Left cardiac atrium (tissue), 4 donors: ENCODE measurements at places on chromosomes 2 and 18. TPM values are rescaled to one million over a fixed set of nuclear protein-coding genes. Genes with fewer than 3 reads are reported as not detected.

GRCh38 chr2:138814123-138814898 lies 34.1 kb upstream of the NXPH2 start:
- DNase-seq, result no peak

DNA sequence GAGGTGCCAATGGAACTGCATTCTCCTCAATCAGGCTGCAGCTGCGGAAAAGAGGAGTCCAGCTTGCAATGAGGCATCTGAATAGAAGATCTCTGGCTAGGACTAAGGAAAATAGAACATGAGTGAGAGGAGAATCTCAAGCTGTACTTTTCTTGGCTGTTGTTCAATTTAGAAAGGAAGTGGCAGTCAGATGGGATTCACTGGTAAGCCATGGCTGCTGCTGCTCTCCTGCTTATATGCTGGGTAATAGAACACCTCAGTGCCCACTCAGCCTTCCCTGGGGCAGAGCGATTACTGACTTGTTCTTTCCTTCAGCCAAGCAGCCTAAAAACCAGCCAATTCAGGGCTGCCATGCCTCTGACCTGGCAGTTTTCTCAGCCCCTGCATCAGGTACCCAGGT lies 17.6 kb upstream of the CHST9 start:
- no peak for DNase-seq

HOXD12 gene
- not detected for total RNA-seq

DNA sequence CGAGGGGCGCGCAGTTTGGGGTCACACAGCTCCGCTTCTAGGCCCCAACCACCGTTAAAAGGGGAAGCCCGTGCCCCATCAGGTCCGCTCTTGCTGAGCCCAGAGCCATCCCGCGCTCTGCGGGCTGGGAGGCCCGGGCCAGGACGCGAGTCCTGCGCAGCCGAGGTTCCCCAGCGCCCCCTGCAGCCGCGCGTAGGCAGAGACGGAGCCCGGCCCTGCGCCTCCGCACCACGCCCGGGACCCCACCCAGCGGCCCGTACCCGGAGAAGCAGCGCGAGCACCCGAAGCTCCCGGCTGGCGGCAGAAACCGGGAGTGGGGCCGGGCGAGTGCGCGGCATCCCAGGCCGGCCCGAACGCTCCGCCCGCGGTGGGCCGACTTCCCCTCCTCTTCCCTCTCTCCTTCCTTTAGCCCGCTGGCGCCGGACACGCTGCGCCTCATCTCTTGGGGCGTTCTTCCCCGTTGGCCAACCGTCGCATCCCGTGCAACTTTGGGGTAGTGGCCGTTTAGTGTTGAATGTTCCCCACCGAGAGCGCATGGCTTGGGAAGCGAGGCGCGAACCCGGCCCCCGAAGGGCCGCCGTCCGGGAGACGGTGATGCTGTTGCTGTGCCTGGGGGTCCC lies at the start of gene ITGA4:
Gene ITGA4 (plus strand): TSS at position 266 of the 620 bp plus-strand sequence. CDS start 269 bp downstream, at position 535.
- DNase-seq, result peak; percentile 76

EMILIN1 gene
- total RNA-seq, result 46.6 TPM

GRCh38 chr18:46756025-46756558 lies 761 bp downstream of the ST8SIA5 start:
- DNase-seq, result no peak

DNA sequence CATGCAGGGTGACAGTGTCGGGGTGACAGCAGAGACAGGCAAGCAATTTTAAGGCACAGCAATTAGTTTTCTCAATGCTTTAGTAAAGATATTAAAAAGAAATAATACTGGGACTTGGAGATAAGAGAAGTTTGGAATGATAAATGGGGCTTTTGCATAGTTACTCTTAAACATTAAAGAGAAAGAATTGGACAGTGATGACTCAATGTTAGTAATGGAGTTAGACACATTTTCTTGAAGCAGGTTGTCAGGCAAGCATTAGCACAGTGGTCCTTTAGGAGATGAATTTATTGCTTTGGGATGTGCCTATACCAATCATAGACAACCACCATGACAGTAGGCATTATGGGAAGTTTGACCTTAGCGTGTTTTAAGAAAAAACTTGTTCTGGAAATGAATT lies 228.3 kb upstream of the RAB12 start:
- DNase-seq, result no peak

DNA sequence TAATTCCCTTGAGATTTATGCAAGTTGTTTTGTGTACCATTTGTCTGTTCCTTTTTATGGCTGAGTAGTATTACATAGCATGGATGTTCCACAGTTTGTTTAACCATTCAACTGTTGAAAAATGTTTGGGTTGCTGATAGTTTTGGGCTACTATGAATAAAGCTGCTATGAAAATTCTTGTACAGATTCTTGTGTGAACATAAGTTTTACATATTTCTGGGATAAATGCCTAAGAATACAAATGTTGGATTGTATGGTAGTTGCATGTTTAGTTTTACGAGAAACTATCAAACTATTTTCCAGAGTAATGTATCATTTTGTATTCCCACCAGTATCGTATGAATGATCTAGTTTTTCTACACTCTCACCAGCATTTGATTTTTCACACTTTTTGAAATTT lies 407.3 kb downstream of the PLCL1 start:
- DNase-seq, result no peak

KIAA2012 gene
- not detected for total RNA-seq

C1QL2 gene
- total RNA-seq, result not detected

ARL5A gene
- 64.4 TPM for total RNA-seq

DNA sequence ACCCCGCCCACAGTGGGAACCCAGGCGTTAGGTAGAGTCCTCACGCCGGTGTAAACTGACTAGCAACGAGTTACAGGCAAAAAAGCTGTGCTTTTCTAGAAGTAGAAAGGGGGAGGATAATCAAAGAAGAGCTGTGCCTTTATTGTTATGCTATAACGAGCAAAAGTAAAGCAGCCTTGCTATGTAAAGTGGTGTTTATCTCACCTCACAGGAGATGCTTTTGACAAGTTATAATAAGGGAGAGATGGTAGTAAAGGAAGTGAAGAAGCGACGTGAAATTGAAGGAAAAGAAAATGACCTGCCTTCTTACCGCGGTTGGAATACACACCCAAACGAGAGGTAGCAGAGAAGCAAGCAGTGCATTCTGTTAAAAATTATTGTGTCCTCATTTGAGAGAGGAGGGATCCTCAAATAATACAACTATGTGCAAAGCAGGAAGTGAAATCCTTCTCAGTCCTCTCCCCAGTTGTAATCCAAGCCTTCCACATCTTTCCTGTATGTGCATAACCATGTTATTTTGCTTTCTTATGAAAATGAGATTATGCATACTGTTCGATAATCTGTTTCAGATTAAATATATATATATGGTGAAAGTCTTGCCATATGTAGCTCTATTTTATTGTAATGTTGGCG lies 962 bp downstream of the TANK start:
- DNase-seq, result no peak

DNA sequence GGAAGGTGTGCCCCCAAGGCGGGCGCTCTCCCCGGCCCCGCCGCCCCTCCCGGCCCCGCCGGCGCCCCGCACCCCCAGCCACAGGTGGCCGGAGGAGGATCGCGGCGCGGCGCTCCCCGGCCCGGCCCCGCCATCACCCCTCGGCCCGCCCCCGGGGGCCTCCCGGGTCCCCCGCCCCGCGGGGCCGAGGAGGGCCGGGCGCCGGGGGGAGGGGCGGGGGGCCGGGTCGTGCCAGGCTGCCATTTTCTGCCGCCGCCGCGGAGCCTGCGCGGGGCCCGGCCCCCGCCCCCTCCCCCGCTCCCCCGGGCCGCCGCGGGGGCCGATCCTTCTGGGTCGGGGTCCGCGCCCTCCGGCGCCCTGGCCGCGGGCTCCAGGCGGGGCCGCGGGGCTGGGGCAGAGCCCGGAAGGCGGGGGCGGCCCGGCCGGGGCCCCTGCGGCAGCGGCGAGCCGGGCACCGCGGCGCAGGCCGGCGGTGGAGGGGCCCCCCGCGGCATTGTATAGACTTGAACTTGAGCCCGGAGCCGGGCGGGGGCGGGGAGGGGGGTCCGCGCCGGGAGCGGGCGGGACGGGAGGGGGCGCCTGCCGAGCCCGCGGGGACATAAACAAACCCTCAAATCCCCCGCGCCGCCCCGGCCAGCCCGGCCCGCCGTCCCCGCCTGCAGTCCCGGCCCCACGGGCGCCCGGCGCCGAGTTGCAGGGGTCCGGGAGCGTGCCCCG lies 556 bp downstream of the DNMT3A start:
- DNase-seq, result no peak

DNA sequence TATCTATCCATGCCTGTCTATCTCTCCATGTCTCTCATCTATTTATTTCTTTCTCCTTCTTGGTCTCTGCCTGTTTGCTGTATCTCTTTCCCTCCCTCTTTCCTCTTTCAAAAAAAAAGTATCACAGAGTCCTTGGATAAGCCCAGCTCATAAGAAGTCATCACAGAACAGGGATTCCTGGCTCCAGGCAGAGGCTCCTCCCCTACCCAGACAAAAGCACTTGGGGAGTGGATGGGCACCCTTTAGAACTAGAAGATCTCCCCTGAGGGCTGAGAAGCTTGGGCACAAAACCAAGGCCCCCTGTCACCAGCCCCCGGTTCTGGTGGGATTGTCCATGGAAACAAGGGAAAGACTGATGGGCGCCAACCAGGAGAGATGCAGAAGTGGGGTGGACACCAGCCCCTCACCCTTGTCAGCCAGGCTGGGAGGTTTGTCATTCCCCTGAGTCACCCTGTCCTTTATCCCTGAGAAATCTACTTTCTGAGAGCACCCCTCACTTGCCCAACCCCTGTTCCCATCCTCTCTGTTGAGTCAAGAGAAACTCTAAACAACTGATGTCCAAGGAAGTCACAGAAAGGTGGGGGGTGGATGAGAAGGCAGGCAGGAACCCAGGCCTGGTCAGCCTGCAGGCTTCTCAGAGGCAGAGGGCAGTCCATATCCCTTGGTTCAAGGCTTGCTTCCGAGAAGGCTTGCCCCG lies 127.1 kb downstream of the TNS1 start:
- DNase-seq, result no peak

DNA sequence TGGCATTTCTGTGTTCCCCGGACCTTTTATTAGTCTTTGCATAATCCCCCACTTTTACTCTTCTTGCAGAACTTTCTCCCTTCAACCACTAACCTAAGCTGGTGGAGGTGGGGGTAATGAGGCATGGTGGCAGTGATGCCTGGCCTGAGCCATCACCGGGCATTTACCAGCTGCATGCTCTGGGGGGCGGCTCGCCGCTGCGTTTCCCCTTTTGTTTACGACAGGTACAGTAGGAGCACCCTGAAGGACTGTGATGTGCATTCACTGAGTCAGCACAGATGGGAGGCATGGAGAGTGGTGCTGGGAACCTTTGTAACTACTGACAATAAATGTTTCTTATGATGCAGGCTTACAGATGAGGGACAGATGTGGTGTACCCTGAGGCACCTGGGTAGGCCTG lies 46.9 kb downstream of the PLEKHB2 start:
- no peak for DNase-seq

DNA sequence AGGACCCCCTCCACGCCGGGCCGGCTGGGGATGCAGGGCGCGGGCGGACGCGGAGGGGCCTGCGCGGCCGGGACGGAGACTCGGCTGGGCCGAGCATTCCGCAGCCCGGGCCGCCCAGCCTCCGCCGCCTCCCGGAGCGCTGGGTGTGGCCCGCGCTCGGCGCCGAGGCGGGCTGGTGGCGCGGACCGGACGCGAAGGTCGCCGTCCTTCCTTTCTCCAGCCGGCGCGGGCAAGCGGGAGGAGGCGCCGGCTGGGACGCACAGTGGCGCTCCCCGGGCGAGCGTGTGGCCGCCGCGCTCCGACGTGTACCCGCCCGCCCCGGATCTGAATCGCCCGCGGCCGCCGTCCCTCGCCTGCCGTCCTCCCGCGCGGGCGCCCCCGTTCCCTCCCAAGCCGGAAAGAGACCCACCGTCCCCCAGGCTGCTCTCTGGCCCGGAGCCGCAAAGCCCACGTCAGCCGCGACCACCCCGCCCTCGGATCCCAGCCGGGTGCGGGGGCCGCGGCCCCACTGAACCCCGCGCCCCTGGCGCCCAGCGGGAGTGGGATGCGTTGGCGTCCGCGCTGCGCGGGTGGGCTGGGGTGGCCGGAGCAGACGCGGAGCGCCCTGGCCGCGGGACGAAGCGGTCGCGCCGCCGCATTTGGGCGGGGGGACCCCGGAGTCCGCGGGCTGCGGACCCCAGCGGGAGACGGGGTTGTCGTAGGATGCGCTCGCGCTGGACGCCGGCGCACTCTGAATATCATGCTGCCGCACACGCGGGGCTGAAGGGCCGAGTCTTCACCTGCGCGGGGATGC lies 634 bp downstream of the SPATS2L start:
- peak; percentile 63 for DNase-seq

SLC9A4 gene
- total RNA-seq, result not detected

GRCh38 chr2:127330753-127331152 lies 36.8 kb upstream of the ERCC3 start:
- DNase-seq, result no peak

- DNase-seq, result no peak
Observed at GRCh38 chr2:190537765-190538164, 3.2 kb upstream of the NEMP2 start.

DNA sequence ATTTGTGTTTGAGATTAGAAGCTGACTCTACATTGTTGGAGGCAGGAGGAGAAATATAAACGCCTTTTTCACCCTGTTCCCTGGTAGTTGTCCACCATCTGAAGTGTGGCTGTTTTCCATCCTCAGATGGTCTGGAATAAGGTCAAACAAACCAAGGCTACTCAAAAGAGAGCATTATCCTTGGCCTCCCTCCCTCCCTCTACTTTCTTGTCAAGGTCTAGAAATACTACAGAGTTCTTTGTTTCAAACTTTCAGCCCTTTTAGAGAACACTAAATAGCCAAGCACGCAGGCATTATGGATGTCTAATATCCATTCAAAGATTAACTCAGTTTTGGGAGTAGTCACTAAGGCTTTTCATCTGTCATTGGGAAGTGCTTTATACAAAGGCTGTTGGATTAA lies 215.8 kb upstream of the ITGA4 start:
- DNase-seq, result no peak

HJURP gene
- not detected for total RNA-seq

DNA sequence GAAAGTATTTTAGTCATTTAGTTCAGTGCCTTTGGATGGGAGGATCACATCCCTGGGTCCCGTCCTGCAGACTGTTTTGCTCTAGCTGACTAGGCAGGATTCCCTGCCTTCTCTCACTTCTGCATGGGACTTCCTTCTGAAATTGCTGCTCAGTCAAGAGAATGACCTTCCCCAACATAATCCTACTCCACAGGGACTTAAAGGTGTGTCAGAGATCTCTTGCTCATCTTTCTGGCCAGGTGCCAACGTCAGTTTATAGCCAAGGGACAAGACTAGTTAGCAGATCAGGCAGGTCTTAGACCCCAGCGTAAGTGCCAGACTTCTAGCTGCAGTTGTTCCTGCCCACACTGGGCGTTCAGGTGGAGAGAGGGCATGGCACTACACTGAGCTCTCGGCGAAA lies 9.5 kb upstream of the IL1B start:
- no peak for DNase-seq

GRCh38 chr2:23691106-23691470 lies 235.8 kb downstream of the ATAD2B start:
- DNase-seq, result peak; percentile 20

FAM136A gene
- total RNA-seq, result 28.9 TPM

DNA sequence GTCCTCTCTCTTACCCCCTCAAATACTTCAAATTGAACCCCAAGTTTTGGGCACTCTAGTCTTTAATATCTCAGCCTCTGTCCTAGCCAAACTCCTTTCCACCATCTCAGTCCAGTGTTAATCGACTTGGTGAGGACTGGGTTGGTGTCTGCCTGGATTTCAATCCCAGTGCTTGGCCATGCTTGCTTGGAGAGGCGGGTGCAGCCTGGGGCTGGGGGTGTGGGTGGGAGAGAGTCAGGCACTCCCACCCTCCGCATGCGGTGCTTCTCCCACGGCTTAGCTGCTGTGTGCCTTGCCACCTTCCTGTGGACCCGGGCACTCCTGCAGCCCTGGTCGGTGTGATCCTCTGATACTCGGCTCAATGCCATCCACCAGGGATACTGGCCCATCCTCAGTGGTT lies 220.8 kb upstream of the HDAC4 start:
- no peak for DNase-seq
